Adrenal gland (tissue), 19 donors: ENCODE measurements at places on chromosomes 16 and 17. TPM values are rescaled to one million over a fixed set of nuclear protein-coding genes. Genes with fewer than 3 reads are reported as not detected.

DNA sequence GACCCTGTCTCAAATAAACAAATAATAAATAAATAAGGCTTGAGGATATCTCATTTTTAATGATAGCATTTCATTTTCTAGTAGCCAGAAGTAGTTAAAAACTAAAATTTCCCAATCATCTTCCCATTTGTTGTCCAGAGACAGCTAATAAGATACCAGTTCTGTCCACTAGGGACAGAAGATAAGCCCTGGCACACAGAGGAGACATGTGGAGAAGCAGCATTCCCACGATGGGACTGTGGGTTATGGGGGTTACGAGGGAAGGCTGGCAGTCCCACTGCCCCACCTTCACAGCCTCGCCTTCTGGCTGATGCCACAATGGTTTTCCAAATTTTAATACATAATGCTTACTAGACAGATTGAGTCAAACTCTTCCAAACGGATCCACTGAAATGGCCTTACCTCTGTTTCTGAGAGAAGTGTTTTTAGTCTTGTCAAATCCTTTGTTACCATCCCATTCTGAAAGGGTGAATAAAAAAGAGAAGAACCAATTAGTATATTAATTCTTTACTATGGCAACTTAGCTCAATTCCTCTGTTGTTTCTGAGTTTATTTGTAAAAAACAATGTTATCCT lies 44.2 kb downstream of the HELZ start:
- no peak overlapping the region for H3K27ac ChIP-seq
- DNase-seq = no peak
- H3K36me3 ChIP-seq = no peaks in the 10 kb centered on the region
- no peak overlapping the region for H3K4me3 ChIP-seq
- H3K27me3 ChIP-seq = no peaks in the 10 kb centered on the region

- no peak for DNase-seq
- H3K4me3 ChIP-seq = no peak overlapping the region
- no peak overlapping the region for H3K27ac ChIP-seq
- H3K36me3 ChIP-seq = no peaks in the 10 kb centered on the region
Measured at GRCh38 chr17:81528651-81529436, 667 bp downstream of the FSCN2 start.

DNA sequence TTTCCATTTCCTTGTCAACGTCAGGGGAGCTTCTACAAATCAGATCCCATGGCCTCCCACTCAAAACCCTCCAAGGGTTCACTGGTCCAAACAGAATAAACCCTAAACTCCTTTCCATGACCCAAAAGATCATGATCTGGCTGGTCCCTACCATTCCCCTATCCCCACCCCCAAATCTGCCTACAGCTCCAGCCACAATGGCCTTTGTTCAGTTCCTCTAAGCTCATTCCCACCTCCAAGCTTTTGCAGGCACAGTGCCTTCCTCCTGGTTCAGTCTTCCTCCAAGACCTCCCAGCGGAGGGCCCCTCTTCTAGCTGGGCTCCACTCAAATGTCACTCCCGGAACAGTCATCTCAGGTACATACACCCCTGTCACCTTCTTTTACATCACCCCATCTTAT lies 2.0 kb downstream of the GPRC5B start:
- H3K4me1 ChIP-seq = peaks cover 19% of the 10 kb centered on the region
- no peaks in the 10 kb centered on the region for H3K36me3 ChIP-seq
- DNase-seq = no peak
- no peaks in the 10 kb centered on the region for H3K27me3 ChIP-seq

GRCh38 chr17:51165680-51166197 lies 472 bp upstream of the NME2 start:
- no peaks in the 10 kb centered on the region for H3K27me3 ChIP-seq
- no peak for DNase-seq
- H3K4me3 ChIP-seq = no peak overlapping the region
- no peaks in the 10 kb centered on the region for H3K4me1 ChIP-seq

DNA sequence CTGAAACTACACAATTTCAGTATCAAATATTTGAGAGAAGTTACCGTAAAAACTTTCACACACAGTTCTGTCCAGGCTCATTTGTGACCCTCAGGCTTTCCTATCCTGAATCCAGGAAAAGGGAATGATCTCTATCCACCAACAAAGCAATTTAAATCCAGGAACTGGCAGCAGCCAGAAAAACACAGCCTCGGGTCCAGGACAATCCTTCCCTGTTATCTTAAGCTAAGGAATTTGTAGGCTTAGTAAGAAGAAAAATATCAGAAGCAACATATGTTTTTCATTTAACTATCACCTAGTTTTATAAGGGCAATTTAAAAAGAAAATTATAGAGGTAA lies 47.1 kb downstream of the TEX2 start:
- H3K27ac ChIP-seq = peak overlapping the region; percentile 69
- H3K4me3 ChIP-seq = no peak overlapping the region
- DNase-seq = no peak
- H3K4me1 ChIP-seq = peaks cover 27% of the 10 kb centered on the region

The KRTAP4-6 gene
- not detected for total RNA-seq
